ENCODE measurements at places on chromosomes 1 and 21. TPM values are rescaled to one million over a fixed set of nuclear protein-coding genes. Genes with fewer than 3 reads are reported as not detected.

DNA sequence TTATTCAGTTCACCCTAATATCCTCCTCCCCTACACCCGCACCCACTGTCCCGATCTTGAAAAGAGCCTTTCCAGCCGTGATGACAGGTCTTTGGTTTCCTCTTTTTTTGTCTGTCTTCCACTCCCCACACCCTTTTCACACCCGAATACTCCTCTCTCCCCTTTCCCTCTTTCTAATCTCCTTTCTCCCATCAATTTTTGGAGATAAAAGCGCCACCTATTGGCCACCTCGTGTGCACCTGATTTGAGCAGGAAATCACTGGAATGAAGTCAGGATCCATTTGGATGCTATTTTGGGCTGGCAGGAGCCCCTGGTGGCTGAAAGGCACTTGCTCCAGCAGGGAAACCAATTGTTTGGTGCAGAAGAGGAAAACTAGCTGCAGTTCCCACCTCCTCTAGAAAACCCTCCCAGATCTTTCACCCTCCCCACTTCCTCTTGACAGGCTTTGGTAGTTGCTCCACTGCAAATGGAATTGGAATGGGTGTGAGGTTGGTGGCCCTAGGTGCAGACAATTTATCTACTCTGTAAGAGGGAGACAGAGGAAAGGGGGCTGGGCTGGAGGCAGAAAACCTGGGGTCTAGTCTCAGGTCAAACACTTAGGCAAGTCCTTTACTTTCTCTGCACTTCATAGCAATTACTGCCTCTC lies 8.4 kb downstream of the FOXE3 start:
- no peaks in the 10 kb centered on the region for H3K36me3 ChIP-seq
- H3K27me3 ChIP-seq, result peaks cover 59% of the 10 kb centered on the region
- no peak overlapping the region for H3K27ac ChIP-seq
- DNase-seq, result no peak

Gene GCSAML
- not detected for polyA plus RNA-seq

DNA sequence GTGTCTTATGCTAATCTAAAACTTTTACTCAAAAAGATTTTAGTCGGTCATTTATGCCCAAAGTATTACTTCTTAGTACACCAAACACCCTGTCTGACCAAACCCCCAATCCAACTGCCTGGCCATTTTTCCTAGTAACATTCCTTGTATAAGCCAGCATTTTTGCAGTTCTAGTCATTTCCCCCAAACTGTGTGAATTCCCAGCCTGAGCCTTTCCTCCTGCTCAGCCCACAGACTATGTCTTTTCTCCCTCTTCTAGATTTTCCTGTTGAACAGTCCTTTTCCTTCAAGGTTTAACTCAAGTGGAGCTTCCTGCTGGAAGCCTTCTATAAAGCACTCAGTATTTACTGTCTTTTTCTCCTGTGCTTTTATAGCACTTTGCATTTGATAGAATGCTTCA lies 843.8 kb downstream of the USP25 start:
- no peaks in the 10 kb centered on the region for H3K4me1 ChIP-seq
- H3K4me3 ChIP-seq, result no peak overlapping the region
- no peaks in the 10 kb centered on the region for H3K27me3 ChIP-seq

GRCh38 chr1:156115514-156116374 lies 1.2 kb downstream of the LMNA start:
- peaks cover 30% of the 10 kb centered on the region for H3K4me1 ChIP-seq
- no peak for DNase-seq
- peak overlapping the region; percentile 98 for H3K27ac ChIP-seq
- no peaks in the 10 kb centered on the region for H3K36me3 ChIP-seq

DNA sequence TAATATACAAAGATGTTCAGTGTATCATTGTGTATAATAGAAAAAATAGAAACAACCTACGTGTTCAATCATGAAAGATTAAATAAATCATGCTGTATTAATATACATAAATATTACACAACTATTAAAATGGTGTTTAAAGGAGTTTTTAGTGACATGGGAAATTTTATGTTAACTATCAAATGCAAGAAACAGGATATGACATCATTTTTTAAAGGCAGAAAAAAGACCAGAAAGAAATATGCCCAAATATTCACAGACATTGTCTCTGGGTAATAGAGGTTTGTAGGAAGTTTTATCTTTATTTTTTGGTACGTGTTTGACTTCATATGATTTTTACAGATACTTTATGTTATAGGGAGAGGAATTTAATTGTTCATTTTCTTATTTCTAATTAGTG lies 34.0 kb downstream of the NPHS2 start:
- peaks cover 4% of the 10 kb centered on the region for H3K27me3 ChIP-seq
- no peak overlapping the region for H3K4me3 ChIP-seq
- no peaks in the 10 kb centered on the region for H3K4me1 ChIP-seq
- no peak for DNase-seq

GRCh38 chr1:1114431-1114830 lies 1.5 kb downstream of the C1orf159 start:
- H3K4me3 ChIP-seq, result peak overlapping the region; percentile 83
- peaks cover 14% of the 10 kb centered on the region for H3K4me1 ChIP-seq
- peaks cover 17% of the 10 kb centered on the region for H3K36me3 ChIP-seq
- DNase-seq, result no peak

- H3K4me1 ChIP-seq, result no peaks in the 10 kb centered on the region
- H3K27ac ChIP-seq, result no peak overlapping the region
- DNase-seq, result no peak
- H3K36me3 ChIP-seq, result no peaks in the 10 kb centered on the region
These were observed 352.6 kb upstream of the NEGR1 start for GRCh38 chr1:72634946-72635345.

DNA sequence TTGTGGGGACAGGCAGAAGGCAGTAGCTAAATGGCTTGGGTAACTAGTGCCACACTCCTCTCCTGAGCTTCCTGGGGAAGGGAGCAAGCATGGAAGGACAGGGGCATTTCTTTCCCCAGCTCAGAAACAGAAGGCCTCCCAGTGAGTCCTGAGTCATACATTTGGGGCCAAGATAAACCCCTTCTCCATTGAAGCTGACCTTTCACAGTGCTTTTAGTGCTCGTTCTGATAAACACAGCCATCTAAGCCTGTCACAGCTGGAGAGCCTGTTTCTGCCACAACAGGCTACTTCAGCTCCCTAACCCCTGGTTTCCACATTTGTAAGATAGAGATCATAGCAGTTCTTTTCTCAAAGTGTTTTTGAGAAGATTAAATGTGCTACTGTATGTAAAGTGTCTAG lies 374.0 kb downstream of the LMX1A start:
- H3K4me1 ChIP-seq, result no peaks in the 10 kb centered on the region
- H3K36me3 ChIP-seq, result no peaks in the 10 kb centered on the region
- H3K27ac ChIP-seq, result no peak overlapping the region
- H3K4me3 ChIP-seq, result no peak overlapping the region
